ENCODE measurements at places on chromosomes 13 and 19.

GRCh38 chr19:18660939-18661670 is 22.4 kb upstream of the CRTC1 start:
- no peak for DNase-seq

DNA sequence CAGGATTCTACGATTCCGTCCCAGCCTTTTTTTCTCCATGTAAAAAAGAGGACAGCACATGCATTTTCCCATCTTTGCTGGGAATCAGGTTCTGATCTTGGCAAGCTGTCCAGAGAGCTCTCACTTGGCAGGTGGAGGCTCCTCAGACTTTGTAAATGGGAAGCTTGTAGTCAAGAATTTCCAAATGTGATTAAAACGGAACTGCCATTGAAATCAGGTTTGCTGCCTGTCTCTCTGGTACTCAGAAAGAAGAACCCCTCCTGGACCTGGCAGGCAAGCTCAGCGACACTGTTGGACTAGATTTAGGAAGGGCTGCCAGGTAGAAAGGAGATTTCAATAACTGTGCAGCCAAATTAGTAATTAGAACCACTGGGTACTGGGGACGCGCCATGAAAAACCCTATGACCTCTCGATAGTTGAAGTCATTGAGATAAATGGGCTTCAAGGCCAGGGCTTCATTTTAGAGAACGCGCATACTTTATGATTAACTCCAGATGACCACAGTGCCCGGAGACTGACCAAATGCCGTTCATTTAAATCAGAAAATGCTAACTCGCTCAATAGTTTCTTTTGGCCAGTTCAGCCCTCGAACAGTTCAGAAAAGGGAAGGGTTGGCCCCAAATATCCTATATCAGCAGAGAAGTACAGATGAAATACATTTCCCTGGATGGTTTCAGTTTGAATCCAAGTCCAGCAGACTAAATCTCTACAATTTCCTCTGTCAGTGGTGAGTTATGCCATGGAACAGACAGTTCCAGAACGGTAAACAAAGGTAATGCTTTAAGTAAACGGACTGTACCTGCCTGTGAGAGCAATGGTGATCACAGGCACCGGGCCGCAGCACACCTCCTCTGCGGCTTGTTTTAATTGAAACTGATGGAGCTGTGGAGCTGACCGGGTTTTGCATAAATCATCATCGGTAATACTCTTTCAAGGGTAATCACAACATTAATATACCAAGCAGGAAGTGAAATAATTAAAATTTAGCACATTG is 517.4 kb downstream of the RFC3 start:
- no peak for DNase-seq

DNA sequence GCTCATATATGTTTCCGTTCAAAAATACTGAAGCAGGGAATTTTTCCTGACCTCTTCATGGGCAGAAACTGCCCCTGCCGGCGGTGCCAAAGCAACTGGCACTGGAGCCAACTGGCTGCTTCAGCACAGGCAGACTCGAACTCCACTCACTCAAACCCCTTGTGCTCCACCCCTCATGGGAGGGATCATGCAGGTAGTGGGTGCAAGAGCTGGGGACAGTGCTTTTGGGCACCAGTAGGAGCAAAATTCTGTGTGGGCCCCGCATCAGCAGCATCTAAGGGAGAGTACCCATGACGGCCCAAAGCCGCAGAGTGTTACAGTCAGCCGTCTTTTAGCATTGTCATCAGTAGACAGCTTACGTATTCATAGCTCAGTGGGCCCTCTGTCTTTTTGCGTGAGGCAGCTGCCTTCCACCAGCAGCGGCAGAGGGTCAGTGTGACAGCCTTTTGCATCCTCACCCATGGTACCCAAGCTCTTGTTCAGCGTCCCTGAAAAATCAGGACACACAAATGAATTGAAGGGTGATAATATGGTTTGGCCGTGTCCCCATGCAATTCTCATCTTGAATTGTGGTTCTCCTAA is 393.8 kb downstream of the SLITRK6 start:
- no peak for DNase-seq

GRCh38 chr13:40477623-40478608 is 188.5 kb downstream of the FOXO1 start:
- no peak for DNase-seq

DNA sequence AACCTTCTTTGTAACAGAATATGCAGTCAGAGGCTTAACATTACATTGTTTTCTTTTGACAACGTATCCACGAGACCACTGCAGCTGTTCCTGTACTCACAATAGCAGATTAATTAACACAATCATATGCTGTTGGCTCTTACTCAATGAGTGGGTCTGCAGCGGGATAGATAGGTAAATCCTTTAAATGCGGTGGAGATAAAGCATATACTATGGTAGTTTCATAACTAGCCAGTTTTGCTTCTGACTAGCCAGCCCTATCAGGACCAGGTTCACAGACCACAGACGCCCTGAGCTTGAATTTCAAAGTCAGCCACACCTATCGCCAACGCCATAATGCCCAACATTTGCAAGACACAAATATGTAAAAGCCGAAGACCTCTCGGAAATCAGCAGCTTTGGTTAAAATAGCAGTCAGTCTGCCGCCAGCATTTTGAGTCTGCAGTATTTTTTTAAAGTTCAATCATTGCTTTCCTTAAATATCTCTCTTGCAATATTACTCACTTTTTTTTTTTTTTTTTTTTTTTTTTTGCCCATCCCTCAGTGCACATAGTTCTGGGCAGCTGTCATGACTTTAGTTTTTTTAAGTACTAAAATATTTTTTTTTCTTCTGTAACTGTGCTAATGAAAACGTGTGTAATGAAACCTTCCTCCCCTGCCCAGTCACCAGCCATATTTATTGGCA is 120.5 kb downstream of the ZNF536 start:
- no peak for DNase-seq

DNA sequence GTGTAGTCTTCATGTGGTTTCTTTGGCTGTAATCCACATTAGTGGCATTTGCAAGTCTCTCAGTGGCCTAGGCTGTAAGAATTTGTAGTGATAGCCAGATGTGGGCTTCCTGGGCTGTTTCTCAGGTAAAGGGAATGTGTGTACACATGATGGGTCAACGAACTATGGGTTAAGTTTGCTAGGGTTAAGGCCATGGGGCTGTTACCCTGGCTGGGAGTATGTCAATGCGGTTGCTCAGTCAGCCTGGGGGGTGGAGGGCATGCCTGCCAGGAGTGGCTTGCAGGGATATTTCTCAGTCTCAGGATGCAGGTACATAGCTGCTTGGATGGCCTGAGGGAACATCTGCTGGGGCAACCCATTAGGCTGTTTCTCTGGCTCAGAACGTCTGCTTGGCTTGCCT is 13.4 kb downstream of the CYSLTR2 start:
- DNase-seq: no peak

- no peak for DNase-seq
Observed at GRCh38 chr19:39494661-39495060, 4.1 kb upstream of the DLL3 start.

- no peak for DNase-seq
Observed at GRCh38 chr19:29674374-29675119, 9.3 kb downstream of the PLEKHF1 start.

- DNase-seq: no peak
Observed at GRCh38 chr13:89856512-89856911, 1491.0 kb upstream of the MIR17HG start.

Data from NCI-H1048 (cell line).